ENCODE measurements at places on chromosomes 6 and 20. TPM values are rescaled to one million over a fixed set of nuclear protein-coding genes. Genes with fewer than 3 reads are reported as not detected.

CNR1 gene
- total RNA-seq: 1.7 TPM

GGTLC1 gene
- not detected for total RNA-seq

RAD21L1 gene
- not detected for total RNA-seq

NMBR gene
- total RNA-seq: not detected

IYD gene
- not detected for total RNA-seq

BMP2 gene
- total RNA-seq: 0.26 TPM

CST7 gene
- 0.45 TPM for total RNA-seq

TNNC2 gene
- total RNA-seq: not detected

LST1 gene
- total RNA-seq: not detected

MEP1A gene
- total RNA-seq: not detected

VWA7 gene
- not detected for total RNA-seq

BPIFA1 gene
- total RNA-seq: not detected

RPRD1B gene
- total RNA-seq: 21.1 TPM

BPIFB3 gene
- total RNA-seq: not detected

SLC17A9 gene
- total RNA-seq: not detected

ABRACL gene
- 74.3 TPM for total RNA-seq

TNFRSF21 gene
- total RNA-seq: 15.0 TPM

PROKR2 gene
- not detected for total RNA-seq

GSTA1 gene
- not detected for total RNA-seq

NANP gene
- total RNA-seq: 10.3 TPM

BANF2 gene
- not detected for total RNA-seq

NHLRC1 gene
- total RNA-seq: 4.4 TPM

SERAC1 gene
- 6.7 TPM for total RNA-seq

Data from SK-MEL-5 (cell line).